Activated CD4-positive, CD25-positive, alpha-beta regulatory T cell treated with anti-CD3 and anti-CD28 coated beads, Interleukin-2, amount 50 U/mL, for 72 hours (primary cell): ENCODE measurements at places on chromosomes 11 and 22.
A peak's percentile ranks its signal among the peaks of the same experiment; 100 is the strongest.

DNA sequence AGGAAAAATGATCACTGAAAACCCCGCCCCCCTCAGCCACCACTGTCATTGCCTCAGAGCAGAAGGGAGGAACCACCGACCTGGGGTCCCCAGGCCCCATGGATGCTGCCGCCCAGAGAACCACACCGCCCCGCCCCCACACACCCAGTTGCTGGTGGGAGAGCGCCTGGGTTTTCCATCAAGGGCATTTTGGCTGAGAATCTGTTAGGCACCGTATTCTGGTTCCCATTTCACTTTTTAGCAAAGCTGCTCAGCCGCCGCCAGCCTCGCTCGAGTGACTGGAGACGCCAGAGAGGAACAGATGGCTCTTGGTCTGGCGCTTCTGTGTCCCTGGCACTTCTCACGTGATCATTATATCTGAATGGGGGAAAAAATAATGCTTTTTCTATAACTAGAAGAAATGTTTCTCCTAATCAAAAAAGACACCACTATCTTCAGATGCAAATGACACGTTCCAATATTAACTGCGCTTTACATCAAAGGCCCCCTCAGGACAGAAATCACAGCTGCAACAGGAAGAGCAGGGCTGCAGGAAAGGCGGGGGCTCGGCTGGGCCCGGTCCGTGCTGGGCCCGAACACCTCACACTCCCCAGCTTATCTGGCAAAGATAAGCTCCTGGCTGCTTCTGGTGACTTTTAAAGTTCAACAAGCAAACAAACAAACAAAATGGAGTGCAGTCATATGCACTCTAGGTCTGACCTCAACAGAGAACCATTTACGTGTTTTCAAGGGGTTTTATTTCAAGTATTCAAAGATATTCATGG, 149.8 kb downstream of the MPPED1 start:
- no peak for DNase-seq

DNA sequence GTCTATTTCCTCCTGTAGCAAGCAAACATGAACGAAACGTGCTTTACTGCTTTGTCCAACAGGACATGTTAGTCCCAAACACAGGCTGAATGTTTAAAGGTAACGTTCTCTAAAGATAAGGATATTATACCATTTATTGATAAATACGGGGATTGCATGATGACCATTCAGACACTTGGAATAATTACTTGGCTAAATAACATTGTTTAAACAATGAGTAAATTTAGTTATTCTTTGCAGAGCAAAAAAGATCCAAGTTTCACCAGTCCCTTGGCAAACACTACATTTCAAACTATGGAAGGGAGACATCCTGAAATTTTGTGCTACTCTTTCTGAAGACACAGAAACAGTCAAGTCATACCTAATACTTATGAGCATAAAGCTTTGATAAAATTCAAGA, 88.0 kb downstream of the ZNF280B start:
- no peak for DNase-seq

GRCh38 chr22:32444068-32444467, 20.2 kb downstream of the BPIFC start:
- no peak for DNase-seq

- DNase-seq: no peak
These were observed 176.1 kb downstream of the RRAS2 start for GRCh38 chr11:14182833-14183364.

GRCh38 chr22:45376009-45376408, 37.4 kb downstream of the SMC1B start:
- DNase-seq: no peak

DNA sequence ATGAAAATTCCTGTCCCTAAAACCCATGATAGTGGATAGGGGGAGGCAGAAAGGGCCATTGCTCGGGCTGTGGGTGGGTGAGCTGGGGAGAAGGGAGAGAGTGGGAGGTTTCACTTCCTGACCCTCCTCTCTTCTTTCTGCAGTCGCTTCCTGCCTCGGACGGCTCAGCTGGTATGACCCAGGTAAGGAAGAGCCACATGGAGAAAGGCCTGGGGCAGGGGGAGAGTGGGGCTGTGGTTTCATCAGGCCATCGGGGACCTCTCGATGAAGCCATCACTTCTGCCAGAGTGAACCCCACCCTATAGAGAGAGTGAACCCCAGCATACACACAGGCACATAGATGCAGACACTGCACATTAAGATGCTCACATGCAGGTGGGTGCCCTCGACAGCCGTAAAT, 12.6 kb downstream of the CD5 start:
- DNase-seq: no peak

DNA sequence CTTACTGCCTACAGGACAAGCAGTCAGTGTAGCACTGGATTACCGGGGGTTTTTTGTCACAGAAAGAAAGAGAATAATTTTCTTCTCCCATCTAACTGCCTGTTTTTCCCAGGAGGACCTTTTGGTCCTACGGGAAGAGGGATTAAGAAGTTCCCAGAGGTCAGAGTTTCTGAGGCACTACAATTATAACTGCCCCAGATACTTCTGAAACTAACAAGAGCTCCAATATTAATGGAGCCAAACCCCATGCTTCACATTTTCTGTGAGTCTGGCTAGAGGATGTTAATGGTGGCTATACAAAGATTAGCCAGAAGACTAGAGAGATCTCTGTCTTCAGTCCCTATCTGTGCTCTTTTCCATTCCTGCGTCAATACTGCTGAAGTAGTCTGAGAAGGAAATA, at the start of gene OR56A3:
OR56A3 (plus strand) TSS at position 301 of the 400 bp plus-strand sequence. CDS start 5,096 bp downstream, outside the sequence.
- no peak for DNase-seq

DNA sequence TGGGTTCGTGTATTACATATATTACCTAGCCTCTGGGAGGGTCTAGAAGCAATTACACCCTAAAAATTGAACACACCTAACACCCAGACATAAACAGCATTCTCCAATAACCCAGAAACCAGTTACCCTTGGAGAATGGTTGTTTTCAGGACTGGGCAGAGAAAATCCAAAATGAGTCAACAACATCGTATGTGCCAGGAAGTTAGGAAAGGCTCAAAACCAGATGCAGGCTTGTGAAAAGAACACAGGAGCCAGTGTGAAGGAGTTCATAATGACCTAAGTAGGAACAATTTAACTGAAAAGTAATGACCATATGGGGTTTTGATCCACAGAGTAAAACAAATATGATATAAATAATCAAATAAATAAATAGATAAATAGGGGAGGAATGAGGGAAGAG, 5.1 kb upstream of the CLPB start:
- no peak for DNase-seq

- DNase-seq: no peak
These were observed 28.5 kb downstream of the RPUSD4 start for GRCh38 chr11:126182787-126183445.

GRCh38 chr11:64880240-64881001, 2.0 kb upstream of the EHD1 start:
- no peak for DNase-seq

- DNase-seq: peak; percentile 63
These were observed 114.7 kb downstream of the CRYBB2 start for GRCh38 chr22:25334162-25334490.
